NCI-H460 (cell line): ENCODE measurements at places on chromosomes 6 and 20. TPM values are rescaled to one million over a fixed set of nuclear protein-coding genes. Genes with fewer than 3 reads are reported as not detected.

Gene MCHR2
- not detected in 2 replicates for total RNA-seq

Gene GRM4
- not detected in 2 replicates for total RNA-seq

Gene TFEB
- 3.1 and 4.6 TPM in 2 replicates for total RNA-seq

GRCh38 chr6:32181915-32182529 is 2.0 kb downstream of the AGER start:
- no peak for DNase-seq

DNA sequence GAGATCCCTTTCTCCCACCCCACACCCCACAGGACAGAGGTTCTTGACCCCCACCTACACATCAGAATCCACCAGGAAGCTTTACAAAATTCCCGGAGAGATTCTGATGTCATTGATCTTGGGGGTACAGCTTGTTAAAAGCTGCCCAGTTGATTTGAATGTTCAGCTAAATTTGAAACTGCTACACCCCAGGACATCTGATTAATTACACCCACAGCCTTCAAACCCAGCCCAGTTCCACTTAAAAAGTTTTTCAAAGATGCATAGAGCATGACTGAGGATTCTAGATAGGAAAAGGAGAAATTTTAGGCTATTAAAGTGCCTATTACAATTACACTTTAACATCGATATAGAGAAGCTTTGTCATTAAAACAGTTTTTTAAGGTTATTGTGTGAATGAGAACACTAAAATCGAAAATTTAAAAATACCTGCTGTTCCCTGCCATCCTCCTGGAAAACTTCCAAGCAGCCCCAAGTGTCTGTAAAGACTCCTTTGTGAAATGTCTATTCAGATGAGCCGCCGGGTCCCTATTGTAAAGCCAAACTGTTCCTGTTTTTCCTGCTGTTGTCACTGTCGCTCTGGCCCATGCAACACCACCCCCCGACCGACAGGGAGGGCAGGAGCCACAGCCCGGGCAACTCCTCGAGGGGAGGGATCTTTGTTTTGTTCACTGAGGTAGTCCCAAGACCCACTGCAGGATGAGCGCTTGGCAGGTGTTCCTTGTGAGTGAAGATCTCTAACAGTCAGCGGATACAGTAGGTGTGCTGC is 132.5 kb upstream of the PHACTR3 start:
- DNase-seq = no peak
